Adipocyte (in vitro differentiated cells): ENCODE measurements at places on chromosomes 12 and 14.
A peak's percentile ranks its signal among the peaks of the same experiment; 100 is the strongest.

DNA sequence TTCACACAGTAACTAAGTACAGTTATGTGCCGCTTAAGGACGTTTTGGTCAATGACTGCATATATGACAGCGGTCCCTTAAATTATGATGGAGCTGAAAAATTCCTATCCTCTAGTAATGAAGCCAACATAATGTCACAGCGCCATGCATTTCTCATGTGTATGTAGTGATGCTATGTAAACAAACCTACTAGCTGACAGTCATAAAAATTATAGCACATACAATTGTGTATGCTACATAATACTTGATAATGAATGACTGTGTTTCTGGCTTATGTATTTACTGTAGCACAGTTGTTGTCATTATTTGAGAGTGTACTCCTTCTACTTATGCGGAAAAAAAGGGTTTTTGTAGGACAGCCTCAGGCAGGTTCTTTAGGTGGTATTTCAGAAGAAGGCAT lies 99.7 kb downstream of the DACT1 start:
- DNase-seq, result no peak

DNA sequence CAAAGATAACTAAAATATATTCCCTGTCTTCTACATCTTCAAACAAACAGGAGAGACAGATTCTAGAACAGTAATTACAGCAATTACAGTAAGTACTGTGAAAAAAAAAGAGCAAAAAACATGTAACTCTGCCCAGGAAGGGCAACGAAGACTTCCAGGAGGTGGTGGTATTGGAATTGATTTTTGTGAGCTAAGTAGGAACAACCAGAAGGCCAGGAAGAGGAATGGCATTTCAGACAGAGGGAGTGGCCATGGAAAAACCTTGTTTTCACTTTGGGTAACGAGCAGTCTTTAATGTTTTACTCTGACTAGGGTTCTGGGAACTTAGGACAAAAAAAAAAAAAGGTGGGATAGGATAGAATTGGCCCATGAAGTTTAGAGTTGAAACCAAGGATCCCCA lies 196.3 kb upstream of the PLEKHG7 start:
- DNase-seq, result peak; percentile 5

DNA sequence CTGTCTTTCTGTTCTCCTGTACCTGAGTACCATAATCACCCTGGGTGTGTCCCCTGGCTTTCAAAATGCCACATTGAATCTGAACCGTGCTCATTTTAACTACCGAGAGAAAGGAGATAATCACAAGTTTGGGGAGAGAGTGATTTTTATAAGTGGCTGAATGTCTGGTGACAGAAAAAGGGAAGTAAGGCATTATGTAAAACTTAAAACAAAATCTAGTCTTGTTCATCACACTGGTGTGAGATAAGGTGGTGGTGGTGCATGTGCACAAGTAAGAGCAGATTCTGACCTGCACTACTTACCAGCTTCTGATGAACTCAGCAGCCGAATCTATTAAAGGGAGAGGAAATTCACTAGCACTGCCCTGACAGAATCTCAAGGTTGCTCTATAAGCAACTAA lies 56.3 kb downstream of the SPPL3 start:
- no peak for DNase-seq

GRCh38 chr12:15796493-15797141 lies 7.4 kb upstream of the EPS8 start:
- no peak for DNase-seq

DNA sequence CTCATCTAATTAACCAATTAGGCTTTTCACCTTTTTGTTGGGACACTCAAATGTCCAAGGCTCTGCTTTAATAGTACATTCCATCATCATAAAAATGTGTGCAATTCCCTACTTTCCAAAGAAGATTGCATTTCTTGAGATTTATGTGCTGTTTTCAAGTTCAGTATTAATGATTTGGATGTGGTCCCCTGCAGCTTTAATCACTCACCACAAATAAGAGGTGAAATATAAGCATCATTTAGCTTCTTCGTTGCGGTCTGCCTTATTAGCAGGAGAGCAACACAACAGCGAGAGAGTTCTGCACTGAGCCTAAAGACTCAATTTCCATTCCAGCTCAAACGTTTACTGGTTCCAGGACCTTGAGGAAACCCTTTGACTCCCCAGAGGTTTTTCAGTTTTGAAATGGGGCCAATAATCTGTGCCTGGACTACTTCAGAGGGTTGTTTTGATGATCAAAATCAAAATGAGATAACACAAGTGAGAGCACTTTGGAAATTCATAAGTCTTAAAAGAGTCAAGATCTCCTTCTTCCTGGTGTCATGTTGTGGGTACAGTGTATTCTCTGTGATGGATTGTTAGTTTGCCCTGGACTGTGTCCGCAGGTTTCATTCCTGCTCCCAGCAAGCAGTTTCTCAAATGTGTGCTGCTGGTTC lies 53.1 kb downstream of the RERG start:
- DNase-seq, result no peak

GRCh38 chr12:107319533-107320032 lies 226.2 kb upstream of the CRY1 start:
- peak; percentile 22 for DNase-seq

DNA sequence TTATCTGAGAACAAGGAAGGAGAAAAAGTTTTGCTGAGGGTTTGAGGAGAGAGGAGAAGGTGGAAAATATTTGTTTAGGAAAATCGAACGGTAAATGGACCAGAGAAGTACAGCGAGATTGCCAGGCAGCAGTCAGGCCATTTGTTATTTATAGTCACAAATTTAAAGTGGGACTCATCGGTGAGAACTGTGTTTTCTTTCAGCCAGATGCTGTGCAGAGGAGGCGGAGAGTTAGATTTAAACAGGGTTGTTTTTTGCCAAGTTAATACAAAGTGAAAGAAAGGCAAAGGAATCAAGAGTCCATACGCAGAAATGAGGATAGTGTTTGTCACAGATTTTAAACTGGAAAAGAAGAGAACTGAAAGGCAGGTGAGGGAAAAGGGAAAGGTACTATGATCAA lies 200.6 kb upstream of the CNOT2 start:
- no peak for DNase-seq

DNA sequence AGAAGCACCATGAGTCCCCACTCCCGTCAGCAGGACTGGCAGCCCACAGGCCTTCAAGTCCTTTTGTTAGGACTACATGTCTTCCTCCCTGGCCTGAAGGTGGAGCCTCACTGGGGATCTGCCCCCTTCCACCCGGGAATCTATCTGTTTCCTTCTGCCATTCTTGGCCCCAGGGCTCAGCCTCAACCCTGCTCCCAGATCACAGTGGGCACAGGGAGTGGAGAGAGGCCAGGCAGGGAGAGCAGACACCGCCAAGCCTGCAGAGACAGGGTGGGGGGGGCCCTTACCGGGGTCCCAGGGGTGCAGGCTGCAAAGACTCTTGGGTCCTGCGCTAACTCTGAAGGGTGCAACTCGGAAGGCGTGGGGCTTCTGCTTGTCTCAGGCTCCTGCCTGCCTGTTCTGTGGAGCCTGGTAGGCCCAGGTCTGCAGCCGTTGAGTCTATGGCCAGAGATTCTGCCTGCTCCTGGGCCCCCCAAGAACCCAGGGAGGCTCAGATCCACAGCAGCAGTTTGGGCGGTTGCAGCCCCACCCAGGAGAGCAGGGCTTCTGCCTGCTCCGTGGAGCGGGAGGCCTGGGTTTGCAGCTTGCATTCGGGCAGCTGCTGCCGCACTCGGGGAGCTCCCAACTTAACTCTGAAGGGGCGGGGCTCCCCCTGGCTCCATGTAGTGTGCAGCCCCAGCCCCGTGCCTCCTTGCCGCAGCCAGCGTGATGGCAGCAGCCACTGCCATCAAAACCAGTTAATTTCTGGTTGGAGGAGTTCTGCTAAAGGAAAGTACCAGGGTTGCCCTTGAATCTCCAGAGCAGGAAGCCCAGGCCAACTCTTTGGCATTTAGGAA lies 21.7 kb upstream of the PLBD1 start:
- DNase-seq, result no peak

DNA sequence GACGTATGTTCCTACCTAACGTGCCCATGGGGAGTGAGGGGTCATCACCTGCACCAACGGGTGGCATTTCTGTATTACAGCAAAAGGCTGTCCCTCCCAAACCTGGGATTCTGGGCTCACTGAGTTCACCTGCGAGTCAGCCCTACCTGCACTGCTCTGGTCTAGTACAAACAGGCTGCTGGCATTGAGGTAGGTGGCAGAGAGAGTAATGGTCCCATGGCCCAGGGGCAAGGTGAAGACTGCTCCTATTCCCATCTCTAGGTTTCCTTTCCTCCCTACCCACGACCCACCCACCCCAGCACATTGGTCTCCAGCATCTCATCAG lies 421 bp downstream of the SUOX start:
- no peak for DNase-seq

DNA sequence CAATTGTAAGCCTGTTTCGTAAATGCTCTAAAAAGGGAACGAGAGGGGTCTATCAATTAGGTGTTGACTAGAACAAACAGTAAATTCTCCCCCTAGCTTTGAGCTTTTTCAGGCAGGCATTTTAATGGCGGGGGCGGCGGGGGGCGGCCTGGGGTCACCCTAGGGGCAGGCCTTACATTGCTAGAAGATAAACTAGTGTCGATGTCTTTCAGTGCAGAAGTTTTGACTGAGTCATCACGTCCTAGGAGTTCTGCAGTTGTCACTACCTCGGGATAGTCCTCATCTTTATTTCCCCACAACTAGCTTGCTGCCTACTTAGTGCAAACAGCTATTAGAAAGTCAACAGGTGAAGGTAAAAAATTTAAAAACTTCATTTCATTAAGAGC lies 1.6 kb downstream of the ATP6V1D start:
- DNase-seq, result no peak

- peak; percentile 54 for DNase-seq
Observed at GRCh38 chr12:46787496-46788055, 38.2 kb downstream of the SLC38A4 start.

GRCh38 chr12:52975820-52976573 lies 27.1 kb downstream of the KRT18 start:
- DNase-seq, result no peak

GRCh38 chr14:52906141-52906601 lies 44.7 kb downstream of the FERMT2 start:
- peak; percentile 84 for DNase-seq

DNA sequence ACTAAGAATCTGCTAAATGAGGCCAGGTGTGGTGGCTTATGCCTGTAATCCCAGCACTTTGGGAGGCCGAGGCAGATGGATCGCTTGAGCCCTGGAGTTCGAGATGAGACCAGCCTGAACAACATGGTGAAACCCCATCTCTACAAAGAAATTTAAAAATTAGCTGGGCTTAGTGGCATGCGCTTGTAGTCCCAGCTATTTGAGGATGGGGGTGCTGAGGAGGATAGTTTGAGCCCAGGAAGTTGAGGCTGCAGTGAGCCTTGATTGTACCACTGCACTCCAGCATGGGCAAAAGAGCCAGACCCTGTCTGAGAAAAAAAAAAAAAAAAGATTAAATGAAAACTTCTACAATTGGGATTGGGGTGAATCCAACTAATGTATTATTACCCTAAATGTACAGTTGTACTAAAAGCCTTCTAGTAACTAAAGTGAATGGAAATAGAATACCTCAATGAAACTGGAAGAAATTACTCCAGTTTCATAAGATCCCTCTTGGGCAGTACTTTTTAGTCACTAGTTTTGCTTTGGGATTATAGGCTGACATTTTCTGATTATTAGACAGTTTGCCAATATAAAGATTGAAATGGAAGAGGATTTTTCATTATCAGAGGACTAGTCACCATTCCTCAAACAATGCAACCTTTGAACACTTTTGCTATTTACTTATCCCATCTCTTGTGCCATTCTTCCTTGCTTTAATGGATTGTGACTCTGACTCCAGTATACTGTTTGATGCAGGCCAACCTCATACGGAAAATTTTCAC lies 14.3 kb downstream of the COCH start:
- no peak for DNase-seq

DNA sequence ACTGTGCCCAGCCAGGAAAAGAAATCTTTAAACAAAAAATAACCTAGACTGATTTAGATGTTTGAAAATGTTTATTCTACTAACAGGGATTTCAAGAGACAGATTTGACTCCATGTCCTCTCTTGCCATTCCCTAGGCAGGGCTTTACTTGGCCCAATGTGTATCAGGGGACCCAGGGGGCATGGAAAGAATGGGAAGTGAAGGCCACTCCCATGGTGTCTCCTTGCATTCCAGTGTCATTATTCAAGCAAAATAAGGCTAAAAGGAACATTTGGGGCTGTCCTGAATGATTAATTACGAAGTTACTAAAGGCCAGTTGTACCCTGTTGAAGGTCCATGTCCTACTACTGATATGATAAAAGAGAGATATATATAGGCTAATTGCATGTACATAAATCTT lies 151.9 kb upstream of the ATF7IP start:
- DNase-seq, result no peak

DNA sequence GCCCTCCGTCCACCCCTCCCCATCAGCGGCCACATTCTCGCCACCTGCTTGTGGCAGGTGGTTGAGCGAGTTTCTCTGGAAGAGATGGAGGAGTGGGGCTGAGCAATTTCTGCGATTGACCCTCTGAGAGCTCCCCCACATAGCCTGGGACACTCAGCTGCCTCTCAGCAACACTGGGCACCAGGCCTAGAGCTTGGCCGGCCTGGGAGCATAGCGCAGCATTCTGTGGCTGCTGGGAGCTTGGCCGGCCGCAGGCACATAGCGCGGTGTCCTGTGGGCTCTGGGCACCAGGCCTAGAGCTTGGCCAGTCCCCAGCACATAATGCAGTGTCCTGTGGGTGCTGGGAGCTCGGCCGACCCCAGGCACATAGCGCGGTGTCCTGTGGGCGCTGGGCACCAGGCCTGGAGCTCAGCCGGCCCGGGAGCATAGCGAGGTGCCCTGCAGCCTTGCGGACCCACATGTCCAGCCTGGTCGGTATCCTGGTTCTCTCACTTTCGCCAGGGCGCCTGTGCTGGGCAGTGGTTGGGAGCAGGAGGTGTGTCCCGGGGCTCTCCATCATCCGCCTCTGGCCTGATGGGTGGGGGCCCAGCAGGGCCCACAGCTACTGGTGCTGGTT lies 43.8 kb downstream of the LRCOL1 start:
- DNase-seq, result no peak

DNA sequence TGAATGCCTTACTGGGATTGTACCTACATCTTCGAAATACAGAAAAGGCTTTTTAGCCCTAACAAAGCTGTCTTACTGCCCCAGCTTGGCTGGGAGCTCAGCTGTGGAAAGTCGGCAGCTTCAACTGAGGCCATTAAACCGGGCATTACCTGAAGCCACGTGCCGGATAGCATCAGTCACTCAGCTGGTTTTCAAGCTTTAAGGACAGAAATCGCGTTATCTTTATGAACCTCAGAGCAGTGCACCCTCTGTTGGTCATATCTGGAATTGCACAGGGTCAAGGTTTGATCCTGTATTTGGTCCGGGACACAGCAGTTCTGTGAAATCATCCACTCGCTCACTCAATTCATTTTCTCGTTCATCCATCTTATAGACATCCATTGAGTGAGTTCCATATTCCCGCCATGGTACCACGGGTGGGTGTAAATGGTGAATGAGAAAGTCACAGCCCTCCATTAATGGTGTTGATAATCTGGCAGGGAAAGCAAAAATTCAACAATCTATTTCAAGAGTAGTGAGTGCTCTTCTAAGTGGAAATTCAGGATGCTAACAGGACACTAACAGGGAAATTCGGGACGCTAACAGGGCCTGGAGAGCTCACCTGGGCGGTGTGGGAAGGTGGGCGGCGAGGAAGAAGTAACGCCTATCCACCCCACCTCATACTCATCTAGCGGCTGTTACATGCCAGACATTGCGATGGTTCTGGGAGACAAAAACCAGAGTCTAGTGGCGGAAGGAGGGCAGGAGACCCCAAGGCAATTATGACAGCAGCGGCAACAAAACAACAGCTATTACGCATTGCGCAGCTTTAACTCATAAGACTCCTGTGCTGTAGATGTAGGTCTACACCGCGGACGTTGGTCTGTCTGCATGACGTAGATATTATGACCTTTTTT lies 60.6 kb upstream of the TCL1A start:
- DNase-seq, result peak; percentile 75
